Stimulated activated CD4-positive, alpha-beta T cell treated with anti-CD3 and anti-CD28 coated beads, Interleukin-4, amount 100 ng/mL, for 1 hour (primary cell): ENCODE measurements at places on chromosomes 5 and 9.

DNA sequence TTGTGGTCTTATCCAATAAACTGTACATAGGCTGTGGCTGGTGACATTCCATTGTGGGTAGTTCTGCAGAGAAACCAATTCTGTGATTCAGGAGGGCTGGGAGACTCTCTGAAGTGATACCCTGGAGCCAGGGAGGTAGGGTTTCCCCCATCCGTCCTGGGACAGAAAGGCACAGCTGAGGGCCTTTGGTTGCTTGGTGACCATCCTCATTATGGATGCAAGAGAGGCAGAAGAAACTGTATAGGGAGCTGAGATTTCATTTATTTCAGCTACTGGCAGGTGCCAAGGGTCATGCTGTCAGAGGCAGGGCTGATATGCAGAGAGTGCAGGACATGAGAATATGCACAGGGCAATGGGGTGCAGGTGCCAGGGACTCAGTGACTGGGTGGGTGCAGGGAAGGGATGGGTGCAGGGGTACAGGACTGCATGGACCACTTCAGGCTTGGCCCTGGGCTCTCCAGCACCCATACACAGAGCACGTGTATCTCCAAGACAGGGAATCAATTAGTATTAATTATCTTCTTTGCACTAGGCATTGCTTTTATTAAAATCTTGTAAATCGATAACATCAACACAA lies 236.5 kb downstream of the ICE1 start:
- DNase-seq, result no peak

GRCh38 chr5:80070338-80071056 lies 35.3 kb downstream of the THBS4 start:
- DNase-seq, result no peak

- DNase-seq, result no peak
Observed at GRCh38 chr5:178348356-178349074, 115.9 kb upstream of the PHYKPL start.

- DNase-seq, result no peak
Observed at GRCh38 chr9:119963798-119964372, 594.6 kb upstream of the BRINP1 start.

DNA sequence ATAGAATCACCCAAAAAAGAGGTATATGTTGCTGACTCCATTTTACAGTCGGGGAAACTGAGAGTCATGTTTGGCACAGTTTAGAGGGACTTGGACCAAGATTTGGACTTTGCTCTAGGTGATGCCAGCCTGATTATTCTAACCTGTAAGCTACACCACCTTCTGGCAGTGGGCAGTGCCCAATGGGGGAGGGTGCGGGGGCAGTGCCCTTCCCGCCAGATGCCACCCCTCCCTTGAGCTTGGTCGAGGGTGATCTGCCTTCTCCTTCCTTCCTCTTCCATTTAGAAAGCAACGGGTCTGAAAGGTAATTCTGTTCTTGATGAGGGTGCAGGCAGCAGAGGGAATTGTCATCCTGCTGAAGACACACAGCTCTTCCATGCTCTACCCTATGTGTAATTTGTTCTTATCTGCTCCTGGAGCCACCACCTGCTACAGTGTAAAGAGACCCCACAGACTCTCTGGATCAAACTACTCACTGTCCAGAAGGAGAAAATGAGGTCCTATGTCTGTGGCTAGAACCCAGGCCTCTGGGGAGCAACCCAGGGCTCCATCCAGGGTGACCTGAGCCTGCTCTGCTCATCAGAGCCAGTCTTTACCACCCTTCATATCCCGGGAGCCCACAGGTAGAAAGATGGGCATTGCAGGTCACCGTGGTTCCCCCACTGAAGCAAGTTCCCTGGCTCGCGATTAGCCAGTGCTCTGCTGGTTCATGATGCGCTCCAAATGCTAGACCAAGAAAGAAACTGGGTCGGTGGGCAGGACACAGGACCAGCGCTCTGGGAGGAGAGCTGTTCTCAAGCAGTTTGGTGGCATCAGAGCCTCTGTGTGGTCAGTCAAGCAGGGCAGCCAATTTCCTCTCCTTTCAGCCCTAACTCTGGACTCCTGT lies 156.2 kb downstream of the RGS3 start:
- DNase-seq, result no peak

GRCh38 chr5:169886033-169886432 lies 94.3 kb downstream of the INSYN2B start:
- no peak for DNase-seq

DNA sequence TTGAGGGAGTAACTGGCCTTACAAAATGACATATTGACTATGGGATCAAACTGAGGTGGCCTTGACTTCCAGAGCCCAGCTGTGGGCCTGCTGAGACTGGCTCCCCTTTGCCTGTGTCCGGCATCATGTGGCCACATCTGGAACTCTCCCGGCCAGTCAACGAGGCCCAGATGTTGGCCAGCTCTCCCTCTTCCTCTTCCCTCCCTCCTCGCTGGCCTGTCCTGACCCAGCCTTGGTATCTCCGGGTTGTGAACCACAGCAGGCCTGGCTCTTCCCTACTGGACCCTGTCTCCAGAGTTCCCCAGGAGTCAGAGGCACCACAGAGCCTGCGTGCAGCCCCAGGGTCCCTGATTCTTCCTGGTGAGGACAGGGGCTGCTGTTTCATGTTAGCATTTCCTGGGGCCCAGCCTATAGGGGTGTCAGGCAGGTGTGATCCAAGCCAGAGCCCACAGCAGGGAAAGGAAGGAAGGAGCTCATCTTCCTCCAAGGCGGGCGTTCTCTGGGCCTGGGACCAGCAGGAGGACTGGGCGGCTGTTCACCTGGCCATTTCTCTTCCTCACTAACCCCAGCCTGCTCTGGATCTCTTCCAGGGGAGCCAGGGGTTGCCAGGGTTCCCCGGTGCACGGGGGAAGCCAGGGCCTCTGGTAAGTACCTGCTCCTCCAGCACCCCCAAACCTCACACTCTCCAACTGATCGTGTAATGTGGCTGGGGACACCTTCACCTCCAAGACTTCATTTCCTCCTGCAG lies 81.2 kb downstream of the COL27A1 start:
- DNase-seq, result no peak

DNA sequence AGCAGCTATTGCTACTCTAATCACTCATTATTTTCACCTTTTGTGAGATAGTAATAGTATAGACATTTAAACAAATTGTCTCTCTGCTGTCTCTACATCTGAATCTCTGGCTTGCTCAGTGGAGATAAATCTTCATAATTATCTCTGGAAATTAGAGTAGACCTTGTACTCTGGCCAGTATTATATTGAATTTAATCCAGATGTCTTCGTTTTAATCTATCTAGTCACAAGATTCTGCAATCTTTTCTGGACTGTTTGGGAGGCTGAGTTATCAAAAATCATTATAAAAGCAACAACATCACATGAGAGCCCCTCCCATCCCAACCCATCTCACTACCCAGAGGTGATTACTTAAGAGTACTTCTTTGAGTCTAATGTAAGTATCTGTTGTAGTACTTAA lies 19.0 kb downstream of the ARHGAP26 start:
- no peak for DNase-seq

- no peak for DNase-seq
Observed at GRCh38 chr5:72951671-72952468, 4.0 kb upstream of the FCHO2 start.

- DNase-seq, result no peak
Observed at GRCh38 chr5:93274291-93274690, 306.7 kb downstream of the NR2F1-AS1 start.

- peak; percentile 18 for DNase-seq
Observed at GRCh38 chr5:134005417-134006061, 764 bp upstream of the VDAC1 start.

GRCh38 chr5:126806-127205 lies 34.8 kb downstream of the PLEKHG4B start:
- no peak for DNase-seq

DNA sequence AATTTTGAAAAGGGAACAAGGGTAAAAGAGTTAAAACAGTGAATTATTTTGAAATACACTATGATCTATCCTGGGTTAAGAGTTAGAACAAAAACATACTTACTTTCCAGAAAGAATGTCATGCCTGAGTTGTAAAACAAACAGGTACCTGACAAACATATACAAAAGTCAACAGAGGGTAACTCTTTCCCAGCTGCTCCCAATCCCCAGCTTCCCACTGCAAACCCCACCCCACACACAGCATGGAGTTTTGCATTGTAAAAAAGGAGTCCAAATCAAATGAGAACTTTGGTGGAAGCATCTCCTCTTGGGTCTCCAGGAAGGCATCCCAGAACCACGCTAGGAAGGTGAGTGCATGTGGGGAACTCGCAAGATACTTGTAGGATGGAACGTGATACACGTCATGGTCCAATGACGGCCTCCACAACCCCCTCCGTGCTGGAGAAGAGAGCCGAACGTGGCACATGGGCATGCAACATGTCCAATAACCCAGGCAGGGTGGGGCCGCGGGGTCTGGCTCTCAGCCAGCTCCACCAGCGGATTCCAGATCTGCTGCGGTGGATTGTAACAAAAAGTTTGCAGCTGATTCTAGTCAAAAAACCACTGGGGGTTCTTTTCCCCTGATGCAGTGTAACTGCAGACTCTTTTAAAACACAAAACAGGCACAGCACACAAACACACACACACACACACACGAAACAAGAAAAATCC lies 55.8 kb downstream of the EPB41L4B start:
- no peak for DNase-seq

DNA sequence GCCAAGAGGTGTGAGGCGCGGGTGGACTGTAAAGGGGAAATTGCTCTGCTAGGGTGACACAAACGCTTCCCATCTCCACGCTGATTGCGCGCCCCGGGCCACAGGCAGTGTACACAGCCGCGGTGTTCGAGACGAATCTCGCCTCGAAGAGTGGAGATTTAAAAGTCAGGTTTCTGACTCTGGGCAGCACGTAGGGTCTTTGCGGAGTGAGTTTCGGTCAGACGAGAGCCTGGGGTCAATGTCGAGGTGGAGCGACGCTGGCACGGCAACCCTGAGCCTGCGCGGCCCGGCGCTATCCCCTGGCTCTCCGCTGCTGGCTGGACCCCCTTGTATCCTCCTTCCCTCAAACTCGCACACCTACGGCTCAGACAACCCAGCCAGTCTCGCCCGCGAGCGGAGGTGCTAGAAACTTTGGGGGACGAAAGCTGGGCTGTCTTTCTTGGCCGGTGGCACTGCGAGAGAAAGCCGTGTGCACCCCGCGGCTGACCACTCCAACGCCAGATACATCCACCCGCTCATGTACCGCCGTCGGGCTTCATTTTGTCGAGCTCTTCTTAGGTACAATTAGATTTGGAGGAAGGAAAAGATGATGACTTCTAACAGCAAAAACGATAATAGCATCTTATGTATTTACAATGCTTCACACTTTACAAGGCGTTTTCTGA lies 5.4 kb upstream of the FOXB2 start:
- no peak for DNase-seq

DNA sequence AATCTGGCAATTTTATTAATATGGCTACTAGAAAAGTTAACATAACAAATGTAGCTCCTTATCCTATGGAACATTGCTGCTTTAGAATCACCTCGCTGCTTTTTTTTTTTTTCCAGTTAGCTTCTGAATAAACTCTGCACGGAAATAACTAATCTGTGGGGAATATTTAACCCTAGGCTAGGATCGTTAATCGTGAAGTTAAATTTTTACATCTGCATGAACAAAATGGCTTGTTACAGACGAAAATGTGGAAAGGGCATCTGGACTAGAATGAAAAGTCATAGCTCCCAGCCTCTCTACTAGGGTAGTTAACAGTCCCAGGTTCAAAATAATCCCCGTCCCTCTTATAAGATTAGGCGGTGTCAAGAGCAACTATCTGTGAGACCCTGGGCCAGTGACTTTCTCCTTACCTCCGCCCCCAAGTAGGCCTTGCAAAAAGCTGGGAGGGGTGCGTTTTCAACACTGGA lies 470 bp upstream of the SLC22A5 start:
- DNase-seq, result no peak

GRCh38 chr5:37838933-37839341 lies 904 bp downstream of the GDNF start:
- DNase-seq, result no peak
